ENCODE measurements at places on chromosomes 7 and 10.
A peak's percentile ranks its signal among the peaks of the same experiment; 100 is the strongest.

- peak; percentile 79 for DNase-seq
Measured at GRCh38 chr10:101050208-101051069, 11.3 kb upstream of the KAZALD1 start.

DNA sequence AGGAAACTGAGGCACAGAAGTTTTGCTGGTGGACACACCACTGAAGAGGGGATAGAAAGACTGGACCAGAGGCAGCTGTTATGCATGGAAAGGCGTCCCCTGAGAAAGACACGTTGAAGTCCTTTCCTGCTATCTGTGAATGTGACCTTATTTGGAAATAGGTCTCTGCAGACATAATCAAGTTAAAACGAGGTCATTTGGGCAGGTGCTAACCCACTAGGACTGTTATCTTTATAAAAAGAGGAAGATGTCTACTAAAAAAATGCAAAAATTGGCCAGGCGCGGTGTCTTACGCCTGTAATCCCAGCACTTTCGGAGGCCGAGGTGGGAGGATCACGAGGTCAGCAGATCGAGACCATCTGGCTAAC, 31.6 kb downstream of the ELMO1 start:
- no peak for DNase-seq

DNA sequence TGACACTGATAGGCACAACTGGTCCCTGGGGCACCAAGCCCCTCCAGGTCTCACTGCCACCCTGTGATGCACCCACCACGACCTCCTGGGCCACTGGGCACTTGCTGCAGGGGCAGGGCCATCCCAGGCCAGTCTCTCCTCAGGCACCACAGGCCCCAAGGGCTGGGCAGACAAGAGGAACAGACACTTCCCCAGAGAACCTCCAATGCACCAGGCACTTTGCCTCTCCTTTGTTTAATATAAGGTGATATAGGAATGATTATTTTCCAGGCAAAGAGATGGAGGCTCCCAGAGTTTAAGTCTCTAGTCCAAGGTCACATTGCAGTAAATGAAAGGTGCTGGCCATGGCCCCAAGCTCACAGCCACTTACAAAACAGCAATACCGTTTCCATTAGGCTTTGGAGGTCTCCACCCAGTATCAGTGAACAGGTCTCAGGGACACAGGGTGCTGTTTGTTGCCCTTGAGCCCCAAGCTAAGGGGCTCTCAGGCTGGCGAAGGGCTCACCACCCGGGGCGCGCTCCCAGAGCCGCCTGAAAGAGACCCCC, 4.5 kb downstream of the DEPP1 start:
- DNase-seq: no peak

- no peak for DNase-seq
Measured at GRCh38 chr7:94530109-94530508, 20.5 kb downstream of the CASD1 start.

GRCh38 chr7:48035967-48036478, 680 bp downstream of the C7orf57 start:
- no peak for DNase-seq

- no peak for DNase-seq
Measured at GRCh38 chr7:37440738-37441385, 7.8 kb downstream of the ELMO1 start.

GRCh38 chr10:93554316-93554663, 12.2 kb upstream of the FFAR4 start:
- DNase-seq: no peak

DNA sequence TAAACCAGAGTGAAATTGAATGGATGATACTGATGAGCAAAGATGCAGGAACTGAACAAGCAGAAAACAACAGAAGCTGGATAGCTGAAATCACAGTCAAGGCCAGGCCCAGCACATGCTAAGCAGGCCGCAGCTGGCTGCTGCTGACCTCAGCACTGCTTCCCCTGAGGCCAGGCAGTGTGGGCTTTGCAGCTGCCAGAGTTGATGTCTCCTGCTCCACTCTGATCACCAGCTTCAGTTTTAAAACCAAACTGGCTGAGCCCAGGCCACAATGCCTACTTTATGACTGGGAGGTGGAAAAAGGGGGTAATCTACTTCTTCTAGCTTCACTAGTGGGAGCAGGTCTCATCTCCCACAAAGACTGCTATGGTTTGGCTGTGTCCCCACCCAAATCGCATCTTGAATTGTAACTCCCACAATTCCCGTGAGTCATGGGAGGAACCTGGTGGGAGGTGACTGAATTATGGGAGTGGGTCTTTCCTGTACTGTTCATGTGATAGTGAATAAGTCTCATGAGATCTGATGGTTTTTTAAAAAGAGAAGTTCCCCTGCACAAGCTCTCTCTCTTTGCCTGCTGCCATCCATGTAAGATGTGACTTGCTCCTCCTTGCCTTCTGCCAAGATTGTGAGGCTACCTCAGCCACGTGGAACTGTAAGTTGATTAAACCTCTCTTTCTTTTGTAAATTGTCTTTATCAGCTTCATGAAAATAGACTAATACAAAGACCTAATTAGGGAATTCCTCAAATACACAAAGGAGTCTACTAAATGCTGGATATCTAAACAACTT, 136.4 kb upstream of the ITGB1 start:
- no peak for DNase-seq

GRCh38 chr7:128853799-128854198, 8.9 kb upstream of the ATP6V1F start:
- DNase-seq: no peak

DNA sequence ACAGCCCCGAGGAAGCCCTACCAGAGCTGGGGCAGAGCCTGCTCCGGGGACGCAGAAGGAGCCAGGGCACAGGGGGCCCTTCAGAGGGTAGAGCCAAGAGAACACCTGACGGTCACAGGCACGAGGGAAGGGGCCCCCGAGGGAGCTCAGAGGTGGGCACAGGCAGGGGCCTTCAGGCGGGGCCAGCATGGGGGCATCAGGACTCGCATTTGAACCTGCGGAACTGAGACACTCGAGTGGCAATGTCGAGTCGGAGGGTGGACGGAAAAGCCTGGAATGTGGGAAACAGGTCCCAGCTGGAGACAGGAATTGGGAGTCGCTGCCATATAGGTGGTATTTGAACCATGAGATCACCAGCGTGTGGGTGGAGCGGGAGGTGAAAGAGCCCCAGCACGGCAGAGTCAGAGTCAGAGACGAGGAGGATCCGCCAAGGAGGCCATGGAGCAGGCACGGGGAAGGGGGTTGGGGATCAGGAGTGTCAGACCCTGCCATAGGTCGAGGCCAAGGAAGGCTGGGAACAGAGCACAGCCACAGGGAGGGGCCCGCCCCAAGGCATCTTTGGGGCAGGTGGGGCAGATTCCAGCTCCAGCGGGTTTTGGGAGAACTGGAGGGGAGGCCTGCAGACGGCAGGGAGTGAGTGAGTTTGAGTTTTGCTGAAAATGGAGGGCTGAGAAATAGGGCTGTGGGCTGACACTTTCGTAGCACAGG, 13.8 kb downstream of the STK32C start:
- DNase-seq: no peak

GRCh38 chr7:135978624-135979023, 1.5 kb upstream of the MTPN start:
- no peak for DNase-seq

GRCh38 chr10:48332871-48333216, 26.4 kb downstream of the MAPK8 start:
- DNase-seq: no peak

GRCh38 chr7:73963252-73963822, 64.6 kb upstream of the ELN start:
- DNase-seq: no peak

GRCh38 chr10:115095758-115096157, 2.6 kb downstream of the ATRNL1 start:
- DNase-seq: no peak

DNA sequence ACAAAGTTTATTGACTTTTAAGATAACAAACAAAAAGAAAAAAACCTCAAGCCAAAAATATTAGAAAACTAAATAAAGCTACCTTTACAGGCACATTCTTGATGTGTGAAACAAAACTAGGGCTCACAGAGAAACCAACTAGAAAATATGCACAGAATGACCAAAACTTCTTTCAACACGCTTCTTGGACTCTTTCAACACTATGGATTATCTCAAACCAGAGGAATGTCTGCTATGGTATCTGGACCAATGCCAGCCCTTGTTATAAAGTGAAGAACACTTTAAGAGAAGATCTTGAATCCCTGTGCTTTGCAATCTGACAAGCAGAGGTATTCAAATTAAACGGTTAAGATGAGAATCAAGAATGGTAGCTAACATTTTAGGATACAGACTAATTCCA, 76.6 kb downstream of the DNAJC1 start:
- no peak for DNase-seq

DNA sequence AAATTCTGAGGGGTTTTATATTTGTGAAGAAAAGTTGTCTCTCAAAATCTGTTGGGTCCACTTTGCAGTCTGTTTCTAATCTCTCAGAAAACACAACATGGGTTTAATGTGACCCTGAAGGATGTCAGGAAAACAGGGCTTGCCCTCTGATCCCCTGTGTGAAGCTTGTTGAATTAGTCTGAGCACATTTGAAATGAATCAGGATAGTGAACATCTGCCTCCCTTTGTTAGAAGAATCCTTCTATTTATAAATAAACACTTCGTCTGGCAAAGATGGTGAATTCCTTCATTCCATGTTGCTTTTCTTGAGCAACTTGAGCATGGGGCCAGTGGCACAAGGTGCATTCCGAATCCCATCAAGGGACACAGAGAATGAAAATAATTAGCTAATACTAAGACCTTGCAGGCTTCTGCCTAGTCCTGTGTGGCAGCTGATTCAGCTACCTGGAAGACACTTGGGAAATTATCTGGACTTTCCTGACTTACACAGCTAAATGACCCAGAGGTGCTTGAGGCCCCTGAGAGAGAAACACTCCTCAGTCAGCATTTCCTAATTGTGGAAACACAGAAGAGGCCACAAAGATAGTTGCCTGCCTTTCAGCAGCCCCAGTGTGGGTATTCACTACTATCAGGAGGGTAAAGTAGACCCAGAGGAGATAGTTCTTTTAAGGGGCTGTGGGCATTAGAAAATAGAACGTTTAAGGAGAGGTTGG, 305.5 kb downstream of the C7orf25 start:
- DNase-seq: no peak

DNA sequence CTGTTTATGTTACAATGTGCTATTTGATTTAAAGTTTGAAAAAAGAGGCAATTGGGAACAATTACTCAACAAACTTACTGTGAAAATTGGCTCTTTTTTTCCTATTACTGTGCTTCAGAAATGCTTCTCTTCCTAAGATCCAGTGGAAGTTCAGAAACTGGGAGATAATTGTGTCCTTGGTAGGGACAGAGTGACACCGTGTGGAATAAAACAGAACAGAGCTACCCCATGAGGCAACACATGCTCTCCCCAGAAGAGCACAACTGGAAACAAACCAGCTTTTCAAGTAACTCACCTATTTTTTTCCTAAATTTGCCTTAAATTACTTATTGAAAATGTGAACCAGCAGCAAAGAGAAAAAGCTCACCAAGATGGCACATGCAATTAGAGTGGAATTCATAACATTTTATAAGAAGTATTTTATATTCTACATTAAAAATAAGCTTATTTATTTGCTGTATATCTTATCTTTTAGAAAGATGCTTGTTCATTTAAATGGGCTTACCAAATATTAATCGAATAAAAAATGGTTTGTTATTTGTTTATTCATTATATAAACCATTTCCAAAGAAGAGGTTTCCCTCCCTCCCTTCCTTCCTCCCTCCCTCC, 346.1 kb upstream of the ANKRD30A start:
- DNase-seq: no peak

GRCh38 chr7:99737726-99738125, 2.7 kb upstream of the CYP3A7 start:
- DNase-seq: no peak

DNA sequence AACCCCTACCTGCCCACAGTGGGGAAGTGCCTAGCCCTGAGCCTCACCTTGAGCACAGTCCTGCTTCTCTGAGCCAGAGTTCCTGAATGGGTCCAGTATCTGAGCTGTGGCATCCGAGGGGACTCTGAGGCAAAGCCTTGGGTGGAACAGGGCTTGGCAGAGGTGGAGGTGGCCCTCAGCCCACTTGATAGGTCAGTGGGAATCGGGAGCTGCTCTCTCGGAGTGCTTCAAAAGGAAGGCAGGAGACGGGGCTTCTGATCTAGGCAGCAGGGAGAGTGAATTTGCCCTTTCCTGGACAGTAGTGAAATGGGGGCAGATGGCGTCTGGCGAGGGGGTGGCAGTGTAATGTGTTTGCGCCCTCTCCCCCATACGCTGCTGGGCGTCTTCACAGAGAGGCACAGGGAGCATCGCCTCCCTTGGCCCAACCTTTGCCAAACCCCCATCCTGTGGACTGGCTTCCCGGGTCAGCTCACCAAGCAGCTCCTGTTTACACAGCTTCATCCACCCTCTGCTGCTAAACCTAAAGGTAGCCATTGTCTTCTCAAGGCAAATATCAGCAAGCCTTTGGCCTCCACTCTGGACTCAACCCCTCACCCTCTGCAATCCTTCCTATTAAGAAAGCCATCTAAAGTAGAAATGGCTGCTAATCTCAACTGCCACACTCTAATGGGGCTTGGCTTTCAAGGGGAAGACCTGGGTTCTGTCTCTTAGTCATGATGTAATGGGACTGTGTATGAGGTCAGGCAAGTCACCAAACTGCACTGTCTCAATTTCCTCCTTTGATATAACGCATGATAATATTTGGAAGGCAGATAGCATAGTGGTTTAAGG, 21.1 kb upstream of the VDAC2 start:
- DNase-seq: no peak

DNA sequence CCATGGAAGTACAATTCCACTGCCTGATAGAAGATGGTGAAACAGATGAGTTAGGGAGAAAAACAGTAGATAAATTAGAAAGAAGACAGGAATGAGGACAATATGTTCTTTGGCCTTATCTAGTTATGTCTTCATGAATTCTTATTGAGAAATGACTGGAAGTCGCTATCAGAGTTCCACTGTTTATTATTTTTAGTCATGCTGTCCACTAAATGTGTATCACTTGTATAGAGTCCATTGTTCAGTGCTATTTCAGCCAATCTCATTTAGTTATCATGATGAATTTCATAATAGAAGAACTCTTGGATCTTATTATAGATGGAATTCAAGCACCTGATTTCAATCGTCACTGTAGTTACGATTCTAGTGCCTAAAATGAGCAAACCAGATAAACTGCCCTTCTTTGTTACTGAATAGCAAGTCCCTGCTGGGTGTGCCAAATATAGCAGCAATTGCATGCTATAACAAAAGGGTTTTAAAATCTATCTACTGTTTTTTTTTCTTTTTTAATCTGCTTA, 177.7 kb upstream of the COL1A2 start:
- no peak for DNase-seq

GRCh38 chr10:79984851-79985250, 35.9 kb upstream of the SFTPD start:
- no peak for DNase-seq

DNA sequence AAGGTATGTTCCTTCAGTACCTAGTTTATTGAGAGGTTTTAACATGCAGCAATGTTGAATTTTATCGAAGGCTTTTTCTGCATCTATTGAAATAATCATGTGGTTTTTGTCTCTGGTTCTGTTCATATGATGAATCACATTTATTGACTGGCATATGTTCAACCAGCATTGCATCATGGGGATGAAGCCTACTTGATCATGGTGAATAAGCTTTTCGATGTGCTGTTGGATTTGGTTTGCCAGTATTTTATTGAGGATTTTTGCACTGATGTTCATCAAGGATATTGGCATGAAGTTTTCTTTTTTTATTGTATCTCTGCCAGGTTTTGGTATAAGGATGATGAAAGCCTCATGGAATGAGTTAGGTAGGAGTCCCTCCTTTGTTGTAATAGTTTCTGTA, 204.0 kb upstream of the GNAI1 start:
- DNase-seq: no peak
